Activated CD4-positive, alpha-beta T cell treated with anti-CD3 and anti-CD28 coated beads, Interleukin-2, Interleukin-4, amounts not matched to agents 100 ng/mL and 50 ng/mL, durations not matched to agents 16 hours and 8 hours (primary cell): ENCODE measurements at places on chromosomes 4 and X.

DNA sequence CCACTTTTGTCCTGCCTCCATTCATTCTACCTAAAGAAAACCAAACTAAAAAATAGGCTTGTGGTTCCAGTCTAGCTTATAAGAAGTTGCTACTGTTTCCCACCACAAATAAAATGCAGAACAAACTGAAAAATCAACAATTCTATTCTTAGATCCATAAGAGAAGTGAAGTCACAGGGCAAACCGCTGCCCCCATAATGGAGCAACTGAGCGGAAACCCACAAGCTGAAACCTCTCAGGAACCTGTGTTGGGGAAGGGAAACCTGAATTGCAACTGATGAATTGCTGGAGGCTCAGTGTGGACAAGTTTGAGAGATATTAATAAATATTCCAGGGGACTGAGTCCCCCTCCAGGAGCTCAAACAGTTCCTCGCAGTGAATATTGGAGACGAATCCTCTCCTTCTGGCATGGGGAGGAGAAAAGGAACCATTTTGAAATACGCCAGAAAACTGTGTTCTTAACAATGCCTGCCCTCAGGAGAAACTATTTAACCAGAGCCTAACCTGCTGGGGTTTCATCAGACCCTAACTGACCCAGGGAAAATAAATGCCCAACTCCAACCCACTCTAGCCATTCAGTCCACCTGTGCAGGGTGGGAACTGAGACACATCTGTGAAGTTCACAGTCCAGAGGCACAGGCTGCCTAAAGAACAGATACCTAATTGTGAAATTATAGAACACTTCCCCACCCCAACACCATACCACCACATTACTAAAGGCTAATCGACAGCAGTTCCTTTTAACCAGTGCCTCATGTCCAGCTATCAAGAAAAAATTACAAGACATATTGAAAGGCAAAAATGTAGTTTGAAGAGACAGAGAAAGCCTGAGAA lies 22.8 kb upstream of the SH3RF1 start:
- no peak for DNase-seq

DNA sequence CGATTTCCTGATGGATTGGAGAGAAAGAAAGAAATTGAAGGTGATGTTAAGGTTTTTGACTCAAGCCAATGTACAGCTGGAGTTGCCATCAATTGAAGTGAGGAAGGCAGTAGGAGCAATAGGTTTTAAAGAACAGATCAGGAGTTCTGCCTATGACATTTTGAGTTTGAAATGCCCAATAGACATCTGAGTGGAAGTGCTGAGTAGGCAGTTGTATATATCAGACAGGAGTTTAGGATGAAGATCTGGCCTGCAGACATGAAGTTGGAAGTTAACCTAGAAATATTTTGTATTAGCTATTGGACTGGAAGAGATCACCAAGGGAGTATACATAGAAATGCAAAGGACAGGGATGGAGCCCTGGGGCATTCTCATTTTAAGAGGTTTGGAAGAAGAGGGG lies 12.9 kb upstream of the TMSB15B start:
- DNase-seq = no peak

- DNase-seq = no peak
Measured at GRCh38 chr4:6280365-6280996, 10.8 kb downstream of the WFS1 start.

- DNase-seq = no peak
Measured at GRCh38 chr4:41124916-41125548, 89.3 kb downstream of the APBB2 start.

GRCh38 chrX:16834806-16835205 lies 35.4 kb downstream of the RBBP7 start:
- DNase-seq = no peak

DNA sequence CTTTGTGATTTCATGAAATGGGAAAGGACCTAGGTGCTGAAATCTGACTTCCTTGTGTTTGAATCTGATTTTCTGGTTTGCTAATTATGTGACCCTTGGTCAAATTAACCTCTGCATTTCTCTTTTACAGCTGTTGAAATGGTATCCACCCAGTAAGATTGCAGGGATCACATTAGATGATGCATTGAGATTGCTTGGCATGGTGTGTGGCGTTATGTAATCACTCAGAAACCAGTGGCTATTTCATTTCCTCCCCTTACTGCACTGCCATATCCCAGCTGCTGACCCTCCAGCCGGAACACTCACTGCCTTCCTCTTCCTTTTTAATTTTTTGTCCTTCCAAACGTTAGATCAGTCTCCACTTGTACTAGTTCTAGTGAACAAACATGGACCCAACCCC lies 79.0 kb downstream of the KLHL8 start:
- no peak for DNase-seq

GRCh38 chrX:30935985-30936384 lies 46.9 kb upstream of the TAB3 start:
- DNase-seq = no peak

DNA sequence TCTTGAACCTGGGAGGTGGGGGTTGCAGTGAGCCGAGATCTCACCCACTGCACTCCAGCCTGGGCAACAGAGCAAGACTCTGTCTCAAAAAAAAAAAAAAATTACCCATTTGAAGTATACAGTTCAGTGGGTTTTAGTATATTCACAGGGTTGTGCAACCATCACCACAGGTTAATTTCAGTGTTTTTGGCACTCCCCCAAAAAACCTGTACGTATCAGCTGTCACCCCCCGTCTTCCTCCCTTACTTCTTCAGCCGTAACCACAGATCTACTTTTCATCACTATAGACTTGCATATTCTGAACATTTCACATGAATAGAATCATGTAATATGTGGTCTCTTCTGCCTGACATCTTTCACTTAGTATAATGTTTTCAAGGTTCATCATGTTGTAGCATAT lies 11.7 kb upstream of the PTTG2 start:
- DNase-seq = no peak

GRCh38 chr4:27692158-27692557 lies 831.5 kb downstream of the STIM2 start:
- peak; percentile 25 for DNase-seq

DNA sequence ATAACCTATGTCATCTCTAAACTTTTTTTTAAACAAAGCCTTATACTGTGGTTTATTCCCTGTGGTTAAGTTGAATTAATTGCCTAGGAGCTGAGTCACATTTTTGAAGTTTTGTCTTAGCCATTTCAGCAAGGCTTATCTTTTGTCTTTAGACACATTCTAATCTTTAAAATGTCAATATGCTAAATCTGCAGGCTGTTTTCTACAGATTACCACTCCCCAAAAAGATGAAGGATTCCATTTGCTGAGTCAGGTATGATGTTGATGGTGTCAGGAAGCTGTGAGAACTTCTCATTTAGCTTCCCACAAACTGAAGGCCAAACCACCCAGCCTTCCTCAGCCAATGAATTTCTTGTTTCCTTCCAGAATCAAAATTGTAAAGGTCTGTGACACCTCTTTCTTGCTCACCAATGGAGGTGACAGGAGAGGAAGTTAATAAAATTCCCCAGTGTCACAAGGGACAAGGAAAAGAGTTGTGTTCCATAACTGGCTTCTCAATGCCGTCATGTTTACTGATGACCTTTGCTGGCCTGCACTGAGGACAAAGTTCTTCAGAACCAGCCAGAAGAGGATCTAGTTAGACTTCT lies 3.7 kb upstream of the CXCL6 start:
- no peak for DNase-seq

DNA sequence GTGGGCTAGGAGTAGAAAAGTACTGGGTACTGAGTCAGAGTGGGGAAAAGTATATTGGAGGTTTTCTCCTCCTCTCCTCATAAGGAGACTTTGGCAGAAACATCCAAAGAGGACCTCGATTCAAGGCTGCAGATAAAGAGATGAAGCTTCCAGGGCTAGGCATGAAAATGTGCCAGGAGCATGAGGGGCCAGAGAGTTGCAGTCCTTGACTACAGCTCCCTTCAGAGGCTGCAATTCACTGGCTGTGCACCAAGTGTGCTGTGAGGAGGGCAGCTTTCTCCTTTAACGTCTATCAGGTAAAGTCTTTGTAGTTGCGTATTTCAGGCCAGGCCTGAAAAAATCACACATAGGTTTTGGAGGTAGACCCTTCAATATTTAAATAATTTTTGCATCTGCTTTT lies 174.9 kb upstream of the VEGFC start:
- DNase-seq = no peak

DNA sequence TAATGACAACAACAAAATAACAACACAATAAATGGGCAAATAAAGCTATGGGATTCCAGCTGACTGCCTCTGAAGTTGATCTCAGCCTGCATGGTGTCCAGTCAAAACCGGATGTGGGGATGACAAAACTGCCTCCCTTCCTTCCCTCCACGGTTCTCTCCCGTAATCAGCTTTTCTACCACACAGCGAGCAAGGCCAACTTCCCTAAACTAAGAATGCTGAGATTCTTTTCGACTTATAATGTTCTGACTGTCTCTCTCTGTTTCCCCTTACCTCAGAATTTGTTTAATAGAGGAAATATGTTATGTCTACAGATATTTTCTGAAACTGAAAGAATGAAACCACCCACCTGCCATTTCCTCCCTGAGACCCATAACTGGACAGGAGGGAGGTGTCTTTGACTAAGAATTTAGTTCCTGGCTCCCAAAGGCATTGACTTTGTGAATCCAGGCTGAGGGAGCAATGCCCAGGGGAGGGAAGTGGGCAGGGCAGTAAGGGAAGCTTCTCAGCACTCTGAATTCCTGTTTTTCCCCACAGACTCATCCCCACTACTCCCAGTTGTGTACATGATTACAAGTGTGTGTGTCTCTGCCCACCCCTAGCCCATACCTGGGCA lies 1.0 kb upstream of the TLR1 start:
- DNase-seq = peak; percentile 26

DNA sequence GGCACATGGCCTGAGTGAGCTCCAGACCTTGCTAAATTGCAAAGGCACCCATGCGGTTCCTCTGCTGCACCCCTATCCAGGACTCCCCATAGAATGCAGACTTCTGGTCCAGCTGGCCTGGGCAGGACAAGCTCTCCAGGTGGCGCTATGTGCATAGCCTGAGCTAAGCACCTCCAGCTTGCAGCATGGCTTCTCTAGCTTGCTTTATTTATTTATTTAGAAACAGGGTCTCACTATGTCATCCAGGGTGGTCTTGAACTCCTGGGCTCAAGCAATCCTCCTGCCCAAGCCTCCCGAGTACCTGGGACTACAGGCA lies 5.5 kb upstream of the WFS1 start:
- peak; percentile 28 for DNase-seq

DNA sequence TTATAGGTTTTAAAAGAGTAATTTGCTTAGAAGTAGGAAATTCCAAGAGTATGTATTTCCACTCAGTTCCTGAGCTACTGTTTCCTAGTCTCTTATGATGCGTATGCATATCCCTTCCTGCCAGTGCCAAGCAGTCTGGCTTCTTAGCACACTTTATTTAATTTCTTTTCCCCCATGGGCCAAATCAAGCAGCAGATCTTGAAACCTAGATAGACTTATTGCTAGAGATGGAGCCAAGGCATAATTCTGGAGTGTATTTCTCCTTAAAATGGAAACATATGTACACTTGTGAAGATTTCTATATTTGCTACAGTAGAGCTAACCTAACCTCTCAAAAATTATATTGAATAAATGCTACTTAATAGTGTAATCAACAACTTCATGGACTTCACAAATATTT lies 2337.6 kb downstream of the PCDH7 start:
- no peak for DNase-seq

- DNase-seq = no peak
Measured at GRCh38 chr4:7692451-7693236, 247.0 kb downstream of the AFAP1 start.

GRCh38 chr4:8917321-8917811 lies 45.7 kb upstream of the HMX1 start:
- DNase-seq = no peak

DNA sequence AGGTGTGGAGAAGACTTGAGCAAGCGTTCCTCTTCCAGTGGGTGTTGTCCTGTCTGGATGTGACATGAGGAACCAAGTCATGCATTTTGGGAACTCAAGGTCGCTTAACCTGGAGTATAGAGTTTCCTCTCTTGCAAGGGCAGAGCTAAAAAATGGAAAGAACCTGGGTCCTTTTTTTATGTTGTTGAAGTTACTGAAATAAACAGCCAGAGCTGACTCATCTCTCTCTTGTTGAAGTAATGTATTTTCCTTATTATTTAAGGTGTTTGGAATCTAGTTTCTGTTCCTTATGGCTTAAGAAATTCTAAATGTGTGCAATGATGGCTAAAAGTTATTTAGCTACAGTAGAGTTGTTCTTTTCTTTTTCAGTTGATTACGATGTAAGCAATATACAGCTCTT lies 314.5 kb downstream of the CAMK2D start:
- no peak for DNase-seq

- DNase-seq = no peak
Measured at GRCh38 chr4:142161086-142161485, 524.7 kb downstream of the IL15 start.

GRCh38 chr4:8402640-8403039 lies 37.9 kb downstream of the ACOX3 start:
- DNase-seq = no peak

DNA sequence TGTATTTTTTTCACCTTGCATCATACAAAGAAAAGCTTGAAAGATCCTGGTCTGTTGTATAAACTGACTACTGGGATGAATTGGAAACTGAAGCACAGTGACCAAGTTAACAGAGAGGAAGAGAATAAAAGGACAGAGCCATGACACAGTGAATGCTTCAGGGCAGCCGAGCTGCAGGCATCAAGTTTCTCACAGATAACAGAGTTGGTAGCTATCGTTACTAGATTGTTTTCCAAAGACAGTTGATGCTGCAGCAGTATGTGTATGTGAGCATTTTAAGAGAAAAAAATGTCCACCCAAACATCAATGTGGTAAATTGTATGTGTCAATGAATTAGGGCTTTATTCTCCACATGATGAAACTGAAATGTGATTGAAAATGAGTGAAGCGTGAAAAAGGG lies 1032.7 kb downstream of the ADGRL3 start:
- no peak for DNase-seq

DNA sequence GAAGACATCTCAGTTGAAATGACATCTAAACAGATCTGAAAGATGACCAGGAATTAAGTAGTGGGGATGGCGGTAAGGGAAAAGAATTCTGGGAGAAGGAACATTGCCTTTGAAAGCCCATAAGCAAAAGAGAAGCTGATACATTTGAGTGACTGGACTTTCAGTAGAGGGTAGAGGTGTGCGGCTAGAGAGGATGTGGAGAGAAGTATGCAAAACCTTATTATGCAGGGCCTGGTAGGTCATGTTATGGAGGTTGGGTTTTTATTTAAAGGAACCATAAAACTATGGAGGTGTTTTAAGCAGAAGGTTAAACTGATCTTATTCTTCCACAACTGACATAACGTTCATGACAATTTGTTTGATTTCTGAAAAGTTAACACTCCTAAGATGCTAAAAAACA lies 36.3 kb downstream of the RPS6KA3 start:
- no peak for DNase-seq

DNA sequence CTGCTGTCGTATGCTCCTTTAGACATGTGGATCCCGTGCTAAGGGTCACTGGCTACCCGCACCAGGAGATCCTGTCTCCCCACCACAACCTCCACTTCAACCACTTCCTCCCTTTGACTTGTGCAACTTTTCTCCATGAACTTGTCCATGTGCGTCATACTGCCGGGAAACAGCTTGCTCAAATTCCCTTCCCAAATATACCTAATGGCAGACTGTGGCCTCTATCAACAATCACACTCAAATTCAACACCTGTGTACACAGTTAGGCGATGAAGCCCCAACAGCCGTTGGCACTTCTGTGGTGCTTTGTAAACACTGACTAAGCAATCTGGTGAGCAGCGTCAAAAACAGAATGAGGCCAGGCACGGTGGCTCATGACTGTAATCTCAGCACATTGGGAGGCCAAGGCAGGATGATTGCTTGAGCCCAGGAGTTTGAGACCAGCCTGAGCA lies 49.5 kb downstream of the CD99L2 start:
- DNase-seq = peak; percentile 35

GRCh38 chrX:153974726-153975286 lies 2.3 kb downstream of the TMEM187 start:
- DNase-seq = no peak
